ENCODE measurements at places on chromosomes 13 and 19.
A peak's percentile ranks its signal among the peaks of the same experiment; 100 is the strongest.

GRCh38 chr19:1945899-1946298 is 4.9 kb downstream of the CSNK1G2 start:
- DNase-seq = no peak

DNA sequence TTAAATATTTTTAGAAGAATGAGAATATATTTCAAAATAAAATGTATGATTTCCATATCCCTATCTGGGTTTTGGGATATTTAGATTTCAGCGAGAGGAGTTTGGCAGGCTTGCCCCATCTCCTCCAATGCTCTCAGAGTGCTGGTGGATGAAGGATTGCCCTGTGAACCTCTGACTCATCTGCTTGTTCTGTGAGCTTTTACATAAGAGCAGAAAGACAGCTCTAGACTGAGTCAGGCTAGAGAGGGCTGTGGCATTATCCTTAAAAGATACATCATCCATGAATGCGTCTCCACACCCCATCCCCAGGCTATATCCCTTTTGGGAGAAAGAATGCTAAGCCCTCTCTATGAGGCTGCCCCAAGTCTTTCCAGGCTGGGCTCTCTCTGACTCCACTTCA is 190.6 kb downstream of the TUBA3C start:
- DNase-seq = no peak

- DNase-seq = no peak
Observed at GRCh38 chr13:49218493-49219051, 1.6 kb upstream of the MLNR start.

- no peak for DNase-seq
Observed at GRCh38 chr13:60078226-60078625, 85.5 kb downstream of the DIAPH3 start.

GRCh38 chr13:52179925-52180324 is 20.5 kb upstream of the NEK3 start:
- no peak for DNase-seq

- no peak for DNase-seq
Observed at GRCh38 chr19:19409205-19409604, 3.7 kb downstream of the GATAD2A start.

- DNase-seq = no peak
Observed at GRCh38 chr13:45339867-45340266, 1.1 kb downstream of the TPT1 start.

GRCh38 chr19:14112809-14113385 is 4.7 kb downstream of the PRKACA start:
- no peak for DNase-seq

- DNase-seq = no peak
Observed at GRCh38 chr13:21925720-21926119, 254.8 kb downstream of the FGF9 start.

DNA sequence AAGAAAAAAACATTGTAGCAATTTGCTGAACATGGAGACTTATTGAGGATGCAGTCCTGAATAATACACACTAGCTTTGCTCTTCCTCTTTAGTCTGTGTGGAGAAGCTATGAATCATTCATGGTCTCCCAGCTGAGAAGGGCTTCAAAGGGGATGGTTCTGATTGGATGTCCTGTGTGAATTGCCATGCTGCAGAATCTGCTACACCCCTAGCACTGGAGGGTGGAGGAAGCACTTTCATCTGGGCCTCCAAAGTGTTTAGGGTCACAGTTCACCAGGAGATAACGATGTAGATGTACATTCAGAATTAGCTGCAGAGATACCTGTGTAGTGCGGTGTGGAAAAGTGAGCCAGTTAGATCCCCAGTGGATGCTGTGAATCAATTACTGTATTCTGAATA is 321.1 kb upstream of the EDNRB start:
- DNase-seq = no peak

DNA sequence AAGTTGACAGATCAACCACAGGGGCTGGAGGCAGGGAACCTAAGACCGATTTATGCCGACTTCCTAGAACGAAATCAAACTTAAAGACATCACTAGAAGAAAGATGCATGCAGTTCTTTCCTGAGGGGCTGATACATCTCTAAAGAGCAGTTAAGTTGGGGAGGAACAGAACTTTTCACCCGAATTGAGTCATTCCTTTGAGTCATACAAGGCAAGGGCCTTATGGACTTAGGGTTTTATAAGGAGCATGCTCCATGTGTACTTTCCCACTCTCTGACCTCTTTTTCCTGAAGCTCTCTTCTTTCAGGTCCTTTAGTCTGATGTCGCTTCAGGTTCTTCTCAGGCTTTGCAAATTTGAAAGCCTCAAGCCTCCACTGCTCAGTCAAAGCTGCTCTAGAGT is 7.9 kb upstream of the FBXL3 start:
- DNase-seq = no peak

DNA sequence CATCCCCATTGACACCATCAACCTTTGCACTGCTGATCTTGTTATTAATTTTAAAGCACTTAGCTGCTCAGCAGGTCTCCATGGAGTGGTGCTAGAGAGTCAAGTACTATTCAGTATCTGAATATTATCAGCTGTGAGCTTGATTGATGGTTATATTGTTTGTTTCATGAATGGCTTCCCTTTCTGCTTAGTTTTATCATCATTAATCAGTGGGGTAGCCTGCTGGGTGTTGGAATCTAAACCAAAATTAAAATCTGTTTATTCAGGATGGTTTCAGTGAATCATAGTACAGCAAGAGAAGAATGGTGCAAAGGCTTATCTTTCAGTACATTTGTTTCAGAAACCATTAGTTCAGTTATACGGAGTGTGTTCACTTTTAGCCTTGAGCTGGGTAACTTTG is 42.5 kb upstream of the SCEL start:
- no peak for DNase-seq

DNA sequence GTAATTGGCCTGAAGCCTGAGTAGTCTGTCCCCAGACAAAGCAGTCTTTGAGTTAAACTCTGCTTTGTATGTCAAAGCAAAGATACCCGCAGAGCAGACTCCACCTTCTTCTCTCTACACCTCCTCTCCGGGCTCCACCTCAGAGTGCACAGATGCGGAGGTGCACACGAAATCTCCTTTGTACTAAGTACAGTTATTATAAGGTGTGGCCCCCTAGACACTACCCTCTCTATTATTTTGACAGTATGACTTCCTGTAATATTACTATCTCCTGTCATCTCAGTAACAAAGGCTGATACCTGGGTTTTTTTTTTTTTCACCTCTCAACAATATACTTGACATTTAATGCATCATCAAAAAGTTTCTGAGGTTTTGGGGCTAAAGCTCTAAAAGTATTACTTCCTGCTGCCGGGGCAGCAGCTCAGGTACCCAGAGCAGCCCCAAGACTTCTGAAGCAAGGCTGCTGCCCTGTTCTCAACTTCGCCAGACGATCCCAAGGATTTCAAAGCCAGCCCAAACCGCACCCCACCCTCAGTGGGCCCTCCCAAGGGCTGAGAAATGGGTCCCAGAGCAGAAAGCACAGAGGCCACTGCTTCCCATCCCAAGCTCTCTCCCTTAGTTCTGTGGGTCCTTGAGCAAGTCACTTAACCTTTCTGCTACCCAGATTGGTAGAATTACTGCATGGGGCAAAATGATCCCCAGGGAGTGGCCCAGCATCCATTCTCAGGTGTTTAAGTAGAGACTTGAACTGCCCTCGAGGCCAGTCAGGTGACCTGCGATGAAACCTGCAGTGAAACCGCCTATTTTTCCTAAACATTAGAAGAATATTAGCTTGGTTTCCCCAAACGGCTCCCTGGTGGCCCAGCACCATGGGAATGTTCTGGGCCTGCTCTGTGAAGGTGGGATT is 180.6 kb downstream of the FOXO1 start:
- DNase-seq = peak; percentile 31

DNA sequence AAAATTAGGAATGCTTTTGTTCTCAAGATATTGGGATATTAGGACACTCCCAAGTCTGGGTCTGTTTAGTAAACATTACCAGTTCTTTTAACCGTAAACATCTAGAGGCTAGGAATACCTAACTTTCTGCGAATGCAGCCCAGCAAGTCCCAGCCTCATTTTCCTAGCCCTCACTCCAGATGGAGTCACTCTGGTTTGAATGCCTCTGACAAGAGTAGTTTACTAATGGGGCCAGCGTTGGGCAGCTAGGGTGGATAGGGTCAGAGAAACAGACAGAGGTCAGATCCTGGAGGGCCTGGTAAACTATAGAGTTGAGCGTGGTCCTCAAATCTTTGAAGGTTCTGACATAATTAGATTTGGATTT is 53.6 kb downstream of the WDFY2 start:
- DNase-seq = no peak

DNA sequence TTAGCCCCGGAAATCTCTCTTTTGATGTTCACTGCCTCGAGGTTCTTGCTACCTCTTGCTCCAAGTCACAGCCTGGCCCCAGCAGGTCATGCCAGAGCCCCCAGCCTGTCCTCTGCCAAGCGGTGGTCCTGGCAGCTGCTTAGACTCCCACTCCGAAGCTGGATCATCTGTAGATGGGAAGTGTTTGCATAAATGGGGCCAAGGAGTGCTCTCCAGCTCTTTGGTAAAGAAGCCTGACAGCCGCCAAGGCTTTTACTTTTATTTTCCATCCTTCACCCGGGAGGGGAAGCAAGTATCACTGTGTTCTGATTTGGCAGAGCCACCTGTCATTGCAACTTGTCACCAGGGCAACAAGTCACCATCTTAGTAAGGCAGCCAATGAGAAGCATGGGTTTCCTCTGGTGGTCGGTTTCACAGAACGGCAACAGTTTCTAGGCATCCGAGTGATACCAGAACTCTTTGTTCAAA is 10.6 kb upstream of the RETN start:
- DNase-seq = no peak

GRCh38 chr19:34972163-34972705 is 8.2 kb upstream of the ZNF792 start:
- DNase-seq = no peak

GRCh38 chr13:23605831-23606230 is 35.6 kb downstream of the TNFRSF19 start:
- no peak for DNase-seq

GRCh38 chr13:74256969-74257368 is 122.8 kb upstream of the KLF12 start:
- no peak for DNase-seq

GRCh38 chr13:38900188-38900587 is 90.4 kb downstream of the STOML3 start:
- no peak for DNase-seq

- DNase-seq = peak; percentile 24
Observed at GRCh38 chr19:46014941-46015686, 7.7 kb downstream of the PGLYRP1 start.

GRCh38 chr13:37059848-37060192 is 332 bp upstream of the SUPT20H start:
- no peak for DNase-seq

- DNase-seq = no peak
Observed at GRCh38 chr13:111043575-111043982, 71.5 kb upstream of the ARHGEF7 start.

DNA sequence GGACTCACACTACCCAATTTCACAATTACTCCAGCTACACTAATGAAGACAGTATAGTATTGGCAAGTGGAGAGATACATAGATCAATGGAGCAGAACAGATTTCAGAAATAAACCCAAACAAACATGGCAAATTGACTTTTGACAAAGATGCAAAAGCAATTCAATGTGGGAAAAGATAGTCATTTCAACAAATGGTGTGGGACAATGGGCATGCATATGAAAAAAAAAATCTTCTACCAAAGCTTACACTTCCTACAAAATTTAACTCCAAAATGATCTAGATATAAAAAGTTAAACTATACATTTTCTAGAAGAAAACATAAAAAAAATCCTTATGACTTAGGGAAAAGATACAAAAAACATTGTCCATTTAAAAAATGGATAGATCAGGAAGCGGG is 2.7 kb upstream of the IGFL4 start:
- no peak for DNase-seq

GRCh38 chr19:4909156-4909896 is at the start of gene UHRF1:
TSS of gene UHRF1 (plus strand) at chr19:4909501. CDS start at chr19:4910886, 1,385 bp downstream.
- no peak for DNase-seq

DNA sequence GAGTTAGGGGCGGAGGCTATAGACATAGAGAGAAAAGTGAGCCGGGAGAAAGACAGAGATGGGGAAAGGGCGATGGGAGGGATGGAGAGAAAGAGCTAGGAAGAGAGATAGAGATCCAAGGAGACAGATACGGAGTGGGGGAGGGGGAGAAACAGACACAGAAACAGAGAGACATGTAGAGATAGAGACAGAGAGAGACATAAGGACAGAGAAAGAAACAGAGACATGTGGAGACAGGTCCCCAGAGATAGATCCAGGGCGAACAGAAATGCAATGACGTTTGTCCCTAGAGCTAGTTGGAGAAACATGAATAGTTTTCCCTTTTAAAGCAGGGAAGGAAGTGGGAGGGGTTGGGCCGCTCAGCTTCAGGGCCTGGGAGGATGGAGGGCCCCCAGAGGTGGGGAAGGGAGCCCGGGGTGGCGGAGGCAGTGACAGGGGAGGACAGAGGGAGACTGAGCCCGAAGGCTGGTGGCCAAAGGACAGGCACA is 4.6 kb downstream of the PPP1R14A start:
- no peak for DNase-seq

GRCh38 chr13:100433475-100433874 is 155.1 kb downstream of the GGACT start:
- no peak for DNase-seq

- no peak for DNase-seq
Observed at GRCh38 chr13:36919171-36919832, 736 bp downstream of the SMAD9 start.

DNA sequence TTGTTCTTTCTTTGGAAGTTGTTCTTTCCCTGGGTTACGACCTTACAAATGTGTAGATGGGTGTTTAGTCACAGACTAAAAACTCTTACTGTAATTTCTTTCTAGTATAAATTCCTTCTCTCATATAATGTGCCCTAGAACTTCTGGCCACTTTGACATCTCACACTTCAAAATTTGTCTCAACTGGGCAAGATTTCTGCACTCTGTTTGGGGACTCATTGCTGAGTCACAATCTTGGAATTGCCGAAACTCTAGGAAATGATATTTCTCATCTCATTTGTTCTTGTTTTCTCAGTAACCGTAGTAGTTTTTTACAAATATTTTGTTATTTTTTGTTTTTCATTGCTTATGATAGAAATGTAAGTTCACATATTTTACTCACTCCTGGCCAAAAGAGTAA is 2523.2 kb upstream of the PCDH20 start:
- no peak for DNase-seq

DNA sequence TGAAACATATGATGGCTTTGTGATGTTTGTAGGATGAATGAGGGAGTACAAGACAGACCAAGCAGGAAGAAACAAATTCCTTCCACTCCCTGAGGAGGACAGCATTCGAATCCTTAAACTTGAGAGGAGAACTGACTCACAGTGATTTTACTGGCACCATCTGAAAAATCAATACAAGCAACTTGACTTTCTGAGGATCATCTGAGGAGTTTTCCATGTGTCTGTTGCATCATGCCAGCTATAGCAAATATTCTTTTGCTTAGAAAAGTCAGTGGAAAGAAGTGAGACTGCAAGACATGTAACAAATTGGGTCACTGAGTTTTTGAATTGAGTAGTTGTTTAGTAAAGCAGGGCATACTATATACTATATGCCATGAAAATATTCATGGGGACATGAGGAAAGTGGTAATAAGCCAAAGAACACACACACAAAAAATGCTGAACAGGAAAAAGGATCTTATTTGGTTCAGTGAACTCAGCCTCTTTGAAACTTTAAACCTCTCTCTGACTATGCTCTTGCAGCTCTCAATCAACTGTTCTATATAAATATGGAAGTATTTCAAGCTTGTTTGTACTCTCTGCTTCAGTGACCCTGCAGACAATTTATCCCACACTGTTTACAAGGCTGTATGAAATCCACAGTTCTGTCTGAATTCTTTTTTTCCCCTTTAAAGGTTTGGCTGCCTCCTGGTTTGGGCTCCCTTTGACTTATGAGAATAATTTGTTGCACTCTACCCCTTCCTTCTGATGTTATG is 35.5 kb downstream of the SERTM1 start:
- DNase-seq = no peak

- DNase-seq = no peak
Observed at GRCh38 chr13:99982731-99983498, 1.3 kb downstream of the ZIC2 start.

All from stimulated activated CD8-positive, alpha-beta memory T cell treated with anti-CD3 and anti-CD28 coated beads, Interleukin-7, amount 100 ng/mL, for 1 hour (primary cell).